ENCODE measurements at places on chromosomes 6 and 20.

DNA sequence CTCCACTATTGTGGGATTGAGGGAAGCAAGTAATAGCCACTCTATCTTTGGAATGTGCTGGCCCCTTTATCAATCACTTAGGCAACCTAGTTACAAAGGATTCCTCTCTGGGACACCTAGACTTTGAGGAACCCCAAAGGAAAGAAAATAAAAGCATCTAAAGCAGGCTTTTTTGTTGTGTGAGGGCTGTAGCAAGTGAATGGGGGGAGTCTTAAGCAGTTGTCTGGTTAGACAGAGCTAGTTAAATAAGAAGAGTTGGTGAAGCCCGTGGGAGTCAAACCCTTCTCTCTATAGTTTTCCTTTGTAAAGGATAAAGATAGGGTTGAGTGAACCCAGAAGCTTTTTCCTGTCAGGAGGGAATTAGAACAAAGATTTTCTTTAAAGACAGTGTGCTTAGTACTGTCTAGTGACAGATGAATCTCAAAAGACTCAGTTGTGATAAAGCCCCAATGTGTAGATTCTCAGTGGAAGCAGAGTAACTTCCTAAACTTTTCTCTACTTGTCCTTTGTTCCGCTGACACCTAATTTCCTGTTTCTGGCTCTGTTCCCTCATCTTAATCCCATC lies 63.3 kb downstream of the HDGFL1 start:
- no peak for DNase-seq

DNA sequence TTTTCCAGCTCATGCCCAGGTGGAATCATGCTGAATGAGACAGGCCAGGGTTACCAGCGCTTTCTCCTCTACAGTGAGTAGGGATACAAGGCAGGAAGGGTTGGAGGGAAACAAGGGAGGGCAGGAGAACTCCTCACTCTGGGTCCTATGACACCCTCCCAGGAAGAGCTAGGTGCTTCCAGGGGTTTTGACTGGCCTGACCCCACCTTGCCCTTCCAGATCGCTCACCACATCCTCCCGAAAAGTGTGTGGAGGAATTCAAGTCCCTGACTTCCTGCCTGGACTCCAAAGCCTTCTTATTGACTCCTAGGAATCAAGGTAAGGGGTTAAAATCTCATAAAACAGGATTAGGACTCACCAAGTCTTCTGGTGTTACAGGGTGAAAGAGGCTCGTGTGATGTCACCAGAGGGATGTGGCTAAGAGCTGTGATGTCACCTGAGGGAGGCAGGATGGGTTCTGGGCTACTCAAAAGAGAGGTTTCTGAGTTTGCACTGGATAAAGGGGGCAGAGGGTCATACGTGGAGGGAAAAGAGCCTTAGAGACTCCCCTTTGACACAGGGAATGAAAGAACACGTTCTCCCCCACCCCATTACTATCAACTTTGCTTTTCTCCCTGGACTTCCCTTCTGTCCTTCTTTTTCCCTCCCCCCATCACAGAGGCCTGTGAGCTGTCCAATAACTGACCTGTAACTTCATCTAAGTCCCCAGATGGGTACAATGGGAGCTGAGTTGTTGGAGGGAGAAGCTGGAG lies 1.9 kb downstream of the APOM start:
- DNase-seq = no peak

GRCh38 chr6:39333644-39334438 lies 11.3 kb upstream of the KCNK16 start:
- no peak for DNase-seq

GRCh38 chr6:27806981-27807440 lies 105.2 kb downstream of the OR2B2 start:
- no peak for DNase-seq

DNA sequence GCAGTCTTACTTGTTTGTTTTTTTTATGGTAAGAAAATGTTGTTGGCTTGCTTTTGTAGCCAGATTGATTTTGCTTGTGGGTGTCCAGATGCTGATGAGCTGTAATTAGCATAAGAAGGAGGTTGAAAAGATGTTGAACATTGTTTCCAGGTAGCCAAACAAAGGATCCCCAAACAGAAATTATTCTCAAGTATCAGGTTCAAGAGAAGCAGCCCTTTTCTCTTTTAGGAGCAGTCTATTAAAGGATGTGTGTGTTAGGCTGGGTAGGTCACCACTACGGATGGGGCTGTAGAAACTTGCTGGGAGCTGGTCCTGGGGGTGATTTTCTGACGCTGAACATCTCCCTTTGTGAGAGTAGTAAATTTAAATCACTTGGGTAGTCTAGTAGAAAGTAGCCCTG lies 86.9 kb upstream of the VSTM2L start:
- DNase-seq = no peak

- no peak for DNase-seq
Measured at GRCh38 chr20:4710106-4710475, 11.6 kb upstream of the PRND start.

- no peak for DNase-seq
Measured at GRCh38 chr6:90892271-90892670, 305.4 kb upstream of the MAP3K7 start.

Measured in stimulated activated CD8-positive, alpha-beta memory T cell treated with anti-CD3 and anti-CD28 coated beads, Interleukin-7, amount 100 ng/mL, for 1 hour (primary cell).